ENCODE measurements at places on chromosomes 7 and 10.

DNA sequence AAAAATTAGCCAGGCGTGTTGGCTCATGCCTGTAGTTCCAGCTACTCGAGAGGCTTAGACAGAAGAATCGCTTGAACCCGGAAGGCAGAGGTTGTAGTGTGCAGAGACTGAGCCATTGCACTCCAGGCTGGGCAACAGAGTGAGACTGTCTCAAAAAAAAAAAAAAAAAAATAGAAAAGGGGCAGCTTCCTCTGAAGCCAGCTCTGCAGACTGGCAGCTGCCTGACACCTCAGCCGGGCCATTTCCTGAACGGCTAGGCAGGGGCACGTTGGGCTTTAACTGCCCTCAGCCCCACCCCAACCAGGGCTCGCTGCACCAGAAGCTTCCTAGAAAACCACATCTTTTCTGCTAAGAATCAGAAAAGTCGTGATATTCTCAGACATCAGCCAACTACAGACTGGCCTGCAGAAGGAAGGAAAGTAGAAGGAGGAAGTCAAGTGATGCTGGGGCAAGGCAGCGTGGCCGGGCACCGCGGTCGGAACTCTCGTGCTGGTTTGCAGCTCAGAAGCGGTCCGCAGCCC, 38.0 kb downstream of the PRKAG2 start:
- H3K4me3 ChIP-seq, result peak overlapping the region; percentile 48
- H3K27me3 ChIP-seq, result no peaks in the 10 kb centered on the region
- DNase-seq, result peak; percentile 74

GRCh38 chr10:4034907-4035598, 250.0 kb upstream of the KLF6 start:
- H3K4me3 ChIP-seq, result peak overlapping the region; percentile 52
- peaks cover 2% of the 10 kb centered on the region for H3K36me3 ChIP-seq
- peaks cover 38% of the 10 kb centered on the region for H3K4me1 ChIP-seq
- H3K27me3 ChIP-seq, result no peaks in the 10 kb centered on the region
- peak overlapping the region; percentile 87 for H3K27ac ChIP-seq
- peak; percentile 49 for DNase-seq

DNA sequence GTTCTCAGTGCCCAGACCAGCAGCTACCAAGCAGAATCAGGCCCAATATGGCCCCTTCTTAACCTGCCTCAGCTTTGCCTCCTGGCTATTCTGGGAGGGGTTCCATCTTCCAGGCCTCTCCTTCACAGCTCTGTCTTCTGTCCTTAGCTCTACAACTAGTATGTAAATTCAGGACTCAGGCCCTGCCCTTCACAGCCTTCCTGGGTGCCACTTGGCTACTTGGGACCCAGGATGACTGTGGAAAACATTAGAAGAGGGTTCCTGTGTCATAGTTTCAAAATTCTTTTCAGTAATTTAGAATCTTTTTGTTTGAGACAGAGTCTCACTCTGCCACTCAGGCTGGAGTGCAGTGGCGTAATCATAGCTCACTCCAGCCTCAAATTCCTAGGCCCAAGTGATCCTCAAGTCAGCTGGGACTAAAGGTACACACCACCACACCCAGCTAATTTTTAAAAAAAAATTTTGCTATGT, 33.2 kb upstream of the PAPSS2 start:
- no peaks in the 10 kb centered on the region for H3K36me3 ChIP-seq
- no peak for DNase-seq
- no peaks in the 10 kb centered on the region for H3K4me1 ChIP-seq

DNA sequence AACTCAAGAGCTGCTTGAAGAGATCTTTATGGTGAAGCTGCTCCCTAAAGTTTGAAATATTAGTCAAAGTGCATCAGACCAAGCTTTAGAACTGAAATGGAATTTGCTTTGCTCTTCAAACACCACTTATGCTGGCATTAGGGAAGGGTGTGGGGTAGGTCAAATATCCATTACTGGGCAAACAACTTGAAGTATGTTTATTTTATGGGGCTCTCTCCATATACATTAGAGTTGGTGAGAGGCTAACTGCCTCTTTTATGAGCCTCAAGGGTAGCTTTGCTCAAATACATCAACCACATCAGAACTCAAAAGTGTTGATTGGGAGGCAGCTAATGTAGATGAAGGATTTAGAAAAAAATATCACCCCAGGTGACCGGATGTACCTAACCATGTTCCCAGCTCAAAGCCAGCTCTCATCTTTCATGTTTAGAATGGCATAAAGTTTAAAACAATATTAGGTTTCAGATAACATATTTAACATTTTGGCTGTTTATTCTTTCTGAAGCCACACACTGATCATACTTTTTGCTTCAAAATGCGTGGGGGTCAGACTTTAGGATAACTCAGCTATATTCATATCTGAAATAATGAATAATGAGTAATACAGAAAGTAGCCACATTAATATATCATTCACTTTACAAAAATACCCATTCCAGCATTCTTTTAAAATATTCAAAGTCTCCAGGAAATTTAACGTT, 318.6 kb downstream of the PTEN start:
- H3K4me3 ChIP-seq, result no peak overlapping the region
- no peak overlapping the region for H3K27ac ChIP-seq
- DNase-seq, result no peak
- no peaks in the 10 kb centered on the region for H3K4me1 ChIP-seq

- peaks cover 4% of the 10 kb centered on the region for H3K36me3 ChIP-seq
- H3K27ac ChIP-seq, result peak overlapping the region; percentile 67
- peaks cover 12% of the 10 kb centered on the region for H3K4me1 ChIP-seq
- peaks cover 7% of the 10 kb centered on the region for H3K27me3 ChIP-seq
- peak overlapping the region; percentile 85 for H3K4me3 ChIP-seq
Observed at GRCh38 chr10:132397671-132398565, 918 bp downstream of the PWWP2B start.

GRCh38 chr10:132669208-132669861, 116.6 kb downstream of the NKX6-2 start:
- no peak overlapping the region for H3K27ac ChIP-seq
- no peak for DNase-seq
- no peak overlapping the region for H3K4me3 ChIP-seq
- no peaks in the 10 kb centered on the region for H3K27me3 ChIP-seq

DNA sequence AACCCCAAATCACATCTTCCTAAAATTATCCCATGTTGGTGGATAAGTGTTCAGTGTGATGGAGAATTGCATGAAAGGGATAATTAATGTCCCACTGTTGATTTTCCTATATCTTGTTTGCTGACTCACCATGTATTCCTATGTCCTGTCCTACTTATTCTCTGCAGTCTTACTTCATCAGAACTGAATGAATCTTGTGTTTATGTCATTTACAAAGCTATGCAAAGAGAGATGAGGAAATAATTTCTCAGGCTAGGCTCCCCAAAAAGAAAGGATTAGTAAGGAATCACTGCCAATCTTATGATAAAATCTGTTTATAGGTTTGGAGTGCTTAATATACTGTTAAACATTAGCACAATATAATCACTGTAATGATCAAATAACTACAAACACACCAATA, 360.8 kb downstream of the CRPPA start:
- no peaks in the 10 kb centered on the region for H3K27me3 ChIP-seq
- no peaks in the 10 kb centered on the region for H3K36me3 ChIP-seq
- H3K4me3 ChIP-seq, result no peak overlapping the region
- no peak for DNase-seq

- H3K4me1 ChIP-seq, result peaks cover 9% of the 10 kb centered on the region
- no peaks in the 10 kb centered on the region for H3K36me3 ChIP-seq
- peak overlapping the region; percentile 14 for H3K4me3 ChIP-seq
Observed at GRCh38 chr10:70673043-70673928, 980 bp downstream of the ADAMTS14 start.

DNA sequence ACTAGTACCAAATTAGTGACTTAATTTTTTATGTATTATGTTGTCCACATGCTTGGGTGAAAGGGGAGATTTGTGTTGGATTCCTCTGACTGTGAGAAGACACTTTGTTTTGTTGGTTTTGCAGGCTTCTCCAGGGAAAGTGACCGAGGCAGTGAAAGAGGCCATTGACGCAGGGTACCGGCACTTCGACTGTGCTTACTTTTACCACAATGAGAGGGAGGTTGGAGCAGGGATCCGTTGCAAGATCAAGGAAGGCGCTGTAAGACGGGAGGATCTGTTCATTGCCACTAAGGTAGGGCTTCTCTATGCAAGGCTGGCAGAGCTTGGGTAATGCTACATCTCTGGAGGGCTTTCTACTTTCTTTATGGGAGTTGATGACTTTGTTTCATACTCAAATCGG, 4.5 kb downstream of the AKR1E2 start:
- peaks cover 21% of the 10 kb centered on the region for H3K36me3 ChIP-seq
- no peak for DNase-seq
- H3K4me1 ChIP-seq, result peaks cover 52% of the 10 kb centered on the region
- H3K4me3 ChIP-seq, result no peak overlapping the region

- H3K4me1 ChIP-seq, result peaks cover 7% of the 10 kb centered on the region
- no peak for DNase-seq
- no peaks in the 10 kb centered on the region for H3K27me3 ChIP-seq
- H3K36me3 ChIP-seq, result peaks cover 3% of the 10 kb centered on the region
- no peak overlapping the region for H3K4me3 ChIP-seq
- H3K27ac ChIP-seq, result no peak overlapping the region
Observed at GRCh38 chr10:132606536-132607316, 69.1 kb downstream of the INPP5A start.

DNA sequence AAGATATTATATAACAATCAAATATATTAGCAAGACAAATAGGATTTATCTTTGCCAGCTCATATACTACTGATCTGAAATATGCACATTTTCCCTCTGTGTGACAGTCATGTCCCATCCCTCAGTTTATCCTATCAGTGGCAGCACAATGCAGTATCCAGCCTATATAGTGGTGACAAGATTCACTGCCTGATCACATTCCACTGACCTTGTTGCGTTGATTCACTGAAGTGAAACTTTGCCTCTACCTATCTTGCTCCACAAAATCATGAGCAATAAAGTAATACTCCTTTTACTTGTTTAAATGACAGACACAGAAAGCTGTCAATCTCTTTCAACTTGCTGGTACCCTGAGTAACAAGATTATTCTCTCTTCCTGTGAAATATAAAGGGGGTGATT, 6.3 kb downstream of the PSMA2 start:
- H3K27me3 ChIP-seq, result no peaks in the 10 kb centered on the region
- H3K4me1 ChIP-seq, result peaks cover 47% of the 10 kb centered on the region
- no peak for DNase-seq
- H3K4me3 ChIP-seq, result no peak overlapping the region

- DNase-seq, result no peak
- no peak overlapping the region for H3K27ac ChIP-seq
- H3K4me3 ChIP-seq, result no peak overlapping the region
- no peaks in the 10 kb centered on the region for H3K4me1 ChIP-seq
- no peaks in the 10 kb centered on the region for H3K36me3 ChIP-seq
- no peaks in the 10 kb centered on the region for H3K27me3 ChIP-seq
Observed at GRCh38 chr7:42075418-42075817, 161.6 kb downstream of the GLI3 start.

DNA sequence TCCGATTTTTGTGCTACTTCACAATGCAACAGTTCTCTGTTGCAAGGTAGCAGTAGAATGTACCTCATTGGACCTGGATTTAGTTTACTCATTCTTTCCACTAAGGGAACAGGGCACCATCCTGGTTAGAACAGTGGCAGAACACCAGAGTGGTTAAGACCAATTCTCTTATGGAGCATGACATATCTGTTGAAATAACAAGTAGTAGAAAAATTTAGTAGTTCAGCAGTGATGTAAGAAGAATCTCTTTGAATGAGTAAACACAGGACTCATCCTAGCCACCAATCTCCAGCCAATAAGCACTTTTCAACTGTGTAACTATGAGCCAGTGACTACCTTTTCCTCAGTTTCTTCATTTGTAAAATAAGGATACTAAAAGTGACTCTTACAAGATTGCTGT, 2.4 kb downstream of the ANKRD22 start:
- H3K27ac ChIP-seq, result no peak overlapping the region
- H3K36me3 ChIP-seq, result no peaks in the 10 kb centered on the region
- no peaks in the 10 kb centered on the region for H3K27me3 ChIP-seq
- no peak for DNase-seq

DNA sequence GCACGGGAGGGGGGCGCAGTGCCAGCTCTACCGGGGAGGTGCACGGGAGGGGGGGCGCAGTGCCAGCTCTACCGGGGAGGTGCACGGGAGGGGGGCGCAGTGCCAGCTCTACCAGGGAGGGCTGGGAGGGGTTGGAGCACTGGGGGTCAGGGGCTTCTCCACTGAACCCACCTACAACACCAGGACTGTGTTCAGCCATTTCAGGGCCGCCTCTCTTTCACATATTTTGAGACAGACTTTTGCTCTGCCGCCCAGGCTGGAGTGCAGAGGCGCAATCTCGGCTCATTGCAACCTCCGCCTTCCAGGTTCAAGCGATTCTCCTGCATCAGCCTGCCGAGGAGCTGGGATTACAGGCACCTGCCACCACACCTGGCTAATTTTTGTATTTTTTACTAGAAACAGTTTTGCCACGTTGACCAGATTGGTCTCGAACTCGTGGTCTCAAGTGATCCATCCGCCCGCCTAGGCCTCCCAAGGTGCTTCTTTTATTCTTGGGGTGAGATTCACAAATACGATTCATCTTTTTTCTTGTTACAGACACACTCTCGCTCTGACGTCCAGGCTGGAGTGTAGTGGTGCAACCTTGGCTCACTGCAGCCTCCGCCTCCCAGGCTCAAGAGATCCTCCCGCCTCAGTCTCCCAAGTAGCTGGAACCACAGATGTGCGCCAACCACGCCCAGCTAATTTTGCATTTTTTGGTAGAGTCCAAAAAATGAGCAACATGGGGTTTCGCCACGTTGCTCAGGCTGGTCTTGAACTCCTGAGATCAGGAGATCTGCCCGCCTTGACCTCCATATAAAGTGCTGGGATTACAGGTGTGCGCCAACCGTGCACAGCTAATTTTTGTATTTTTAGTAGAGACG, 37.0 kb downstream of the ADAP1 start:
- DNase-seq, result no peak
- peaks cover 15% of the 10 kb centered on the region for H3K4me1 ChIP-seq
- H3K36me3 ChIP-seq, result no peaks in the 10 kb centered on the region
- no peak overlapping the region for H3K27ac ChIP-seq
- peaks cover 10% of the 10 kb centered on the region for H3K27me3 ChIP-seq

- H3K27me3 ChIP-seq, result peaks cover 33% of the 10 kb centered on the region
- no peak overlapping the region for H3K27ac ChIP-seq
- no peak overlapping the region for H3K4me3 ChIP-seq
- no peak for DNase-seq
Observed at GRCh38 chr7:36370046-36370445, 19.6 kb upstream of the ANLN start.

GRCh38 chr10:132265890-132266496, 41.8 kb downstream of the STK32C start:
- DNase-seq, result no peak
- no peak overlapping the region for H3K4me3 ChIP-seq
- H3K36me3 ChIP-seq, result no peaks in the 10 kb centered on the region
- H3K27me3 ChIP-seq, result no peaks in the 10 kb centered on the region

- H3K4me3 ChIP-seq, result no peak overlapping the region
- no peaks in the 10 kb centered on the region for H3K27me3 ChIP-seq
- no peak overlapping the region for H3K27ac ChIP-seq
- H3K4me1 ChIP-seq, result no peaks in the 10 kb centered on the region
- H3K36me3 ChIP-seq, result no peaks in the 10 kb centered on the region
Observed at GRCh38 chr7:23662124-23662983, 17.6 kb upstream of the FAM221A start.

Data from activated naive CD4-positive, alpha-beta T cell treated with anti-CD3 and anti-CD28 coated beads, Interleukin-2, amount 10 ng/mL, durations not matched to agents 7 days and 5 days (primary cell).